ENCODE measurements at places on chromosomes 7 and 10.

DNA sequence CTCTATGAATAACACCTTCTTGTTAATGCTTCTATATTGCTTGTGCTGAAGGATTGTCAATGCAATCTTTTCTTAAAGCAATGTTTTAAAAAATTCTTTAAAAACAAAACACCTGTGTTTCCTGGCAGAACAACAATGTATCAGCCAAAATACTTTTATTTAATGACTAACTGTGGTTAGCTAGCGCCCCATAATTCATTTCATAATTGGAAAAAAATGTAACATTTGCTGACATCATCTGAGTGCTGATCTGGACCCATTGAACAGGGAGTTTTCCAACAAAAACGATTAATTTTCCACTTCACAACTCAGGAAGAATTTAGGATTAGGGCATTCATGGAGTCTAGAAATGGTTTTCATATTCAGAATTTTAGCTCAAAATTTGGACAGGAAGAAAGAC lies 137.6 kb upstream of the CDK6 start:
- no peak for DNase-seq

DNA sequence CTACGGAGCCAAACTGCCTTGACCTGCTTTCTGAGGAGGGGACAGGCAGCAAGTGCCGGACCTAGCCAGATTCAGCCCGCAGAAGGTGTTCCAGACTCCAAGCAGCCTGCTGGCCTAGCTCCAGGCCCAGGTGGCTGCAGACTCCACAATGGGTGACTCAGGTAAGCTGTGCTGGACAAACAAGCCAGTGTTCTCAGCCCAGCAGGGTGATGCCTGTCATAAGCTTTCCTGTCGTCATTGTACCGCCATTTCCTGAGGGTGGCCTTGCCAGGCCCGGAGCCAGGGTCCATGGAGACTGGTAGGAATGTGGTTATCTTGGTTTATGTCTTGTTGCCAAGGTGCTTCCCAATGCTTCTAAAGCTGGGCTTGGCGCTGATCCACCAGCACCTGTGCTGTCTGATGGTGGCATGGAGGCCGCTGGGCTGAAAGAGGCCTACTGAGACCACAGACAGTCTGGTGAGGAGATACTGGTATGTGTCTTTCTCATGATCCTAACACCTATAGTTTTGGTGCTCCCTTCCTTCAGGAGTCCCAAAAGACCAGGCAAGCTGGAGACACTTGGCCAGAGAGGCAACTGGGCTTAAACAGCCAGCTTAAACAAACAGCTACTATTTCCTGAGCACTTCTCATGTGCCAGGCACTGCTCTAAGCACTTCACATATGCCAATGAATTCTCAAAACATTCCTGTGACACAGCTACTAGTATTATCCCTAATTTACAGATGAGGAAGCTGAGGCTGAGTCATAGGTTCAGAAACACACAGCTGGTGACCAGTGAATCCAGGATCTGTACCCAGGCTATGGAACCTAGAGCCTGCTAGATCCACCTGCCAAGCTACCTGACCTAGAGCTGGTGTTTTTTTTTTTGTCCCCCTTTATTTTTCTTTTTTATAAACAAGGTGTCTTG lies 42.0 kb downstream of the ZC3HC1 start:
- no peak for DNase-seq

DNA sequence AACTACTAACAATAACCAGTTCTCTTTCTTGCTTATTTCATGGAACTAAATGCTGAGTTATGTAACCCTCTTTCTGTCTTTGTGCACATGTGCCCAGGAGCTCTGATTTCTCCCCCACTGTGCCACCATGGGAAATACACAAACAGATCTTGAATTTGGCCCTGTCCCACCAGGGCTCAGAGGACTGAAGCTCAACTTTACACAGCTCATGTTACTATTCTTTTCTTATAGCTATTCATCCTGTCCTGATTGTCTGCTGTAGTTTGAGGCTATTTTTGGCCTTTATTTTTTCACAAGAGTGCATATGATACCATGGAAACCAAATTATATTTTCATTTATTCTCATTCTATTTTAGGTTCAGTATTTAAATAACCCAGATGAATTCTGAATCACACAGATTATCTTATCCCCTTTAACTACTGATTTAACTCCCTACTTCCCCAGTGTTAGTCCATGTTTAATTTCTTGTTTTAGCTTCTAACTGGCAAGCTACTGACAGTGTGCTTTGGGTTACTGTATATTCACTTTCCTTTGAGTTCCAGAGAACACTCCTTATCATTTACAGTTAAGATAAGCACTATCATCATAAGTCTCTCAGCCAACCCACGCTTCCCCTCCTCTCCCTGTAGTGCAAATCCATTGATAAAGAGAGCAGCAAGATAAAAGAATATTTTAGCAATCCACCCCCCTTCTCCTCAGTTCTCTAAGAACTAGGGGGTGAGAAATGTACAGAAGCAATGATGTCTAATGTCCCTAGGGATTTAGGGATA lies 71.8 kb upstream of the GSDME start:
- no peak for DNase-seq

DNA sequence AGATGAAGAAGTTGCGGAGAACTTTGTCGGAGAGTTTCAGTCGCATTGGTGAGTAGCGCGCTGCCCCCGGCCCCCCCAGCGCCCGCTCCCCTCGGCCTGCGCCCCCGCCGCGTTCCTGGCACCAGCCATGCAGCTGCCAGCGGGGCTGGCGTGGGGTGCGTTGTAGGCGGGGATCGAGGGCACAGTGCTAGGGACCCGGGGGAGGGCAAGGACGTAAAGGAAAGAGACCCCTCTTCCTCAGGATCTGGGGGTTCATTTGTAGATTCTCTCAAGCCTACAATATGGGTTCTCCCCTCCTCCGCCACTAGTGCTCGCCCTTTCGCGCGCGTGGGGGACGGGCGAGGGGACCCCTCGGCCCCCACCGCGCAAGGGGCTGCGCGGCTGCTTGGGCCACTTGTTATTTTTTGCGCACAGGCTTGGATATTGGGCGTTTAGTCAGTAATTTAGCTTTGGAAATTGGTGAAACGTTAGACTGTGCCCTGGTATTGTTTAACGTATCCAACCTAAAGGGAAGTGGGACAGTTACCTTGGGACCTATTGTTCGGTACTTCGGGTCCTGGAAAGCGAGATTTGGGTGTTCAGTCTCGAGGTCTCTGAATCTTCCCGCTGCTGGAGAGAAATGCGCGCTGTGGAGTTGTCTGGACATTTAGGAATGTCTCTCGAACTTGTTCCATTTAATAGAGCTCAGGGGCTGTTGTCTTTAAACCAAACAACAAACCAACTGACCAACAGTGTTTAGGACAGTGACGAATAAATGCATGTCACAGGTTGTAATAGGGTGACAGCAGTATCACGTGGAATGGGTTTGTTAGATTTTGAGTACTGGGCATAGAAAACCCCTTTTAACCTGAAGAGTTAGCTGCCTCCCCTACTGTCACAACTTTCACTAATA lies 796 bp downstream of the CDK14 start:
- no peak for DNase-seq

GRCh38 chr10:29627201-29628132 lies 7.3 kb downstream of the SVIL start:
- DNase-seq = no peak

DNA sequence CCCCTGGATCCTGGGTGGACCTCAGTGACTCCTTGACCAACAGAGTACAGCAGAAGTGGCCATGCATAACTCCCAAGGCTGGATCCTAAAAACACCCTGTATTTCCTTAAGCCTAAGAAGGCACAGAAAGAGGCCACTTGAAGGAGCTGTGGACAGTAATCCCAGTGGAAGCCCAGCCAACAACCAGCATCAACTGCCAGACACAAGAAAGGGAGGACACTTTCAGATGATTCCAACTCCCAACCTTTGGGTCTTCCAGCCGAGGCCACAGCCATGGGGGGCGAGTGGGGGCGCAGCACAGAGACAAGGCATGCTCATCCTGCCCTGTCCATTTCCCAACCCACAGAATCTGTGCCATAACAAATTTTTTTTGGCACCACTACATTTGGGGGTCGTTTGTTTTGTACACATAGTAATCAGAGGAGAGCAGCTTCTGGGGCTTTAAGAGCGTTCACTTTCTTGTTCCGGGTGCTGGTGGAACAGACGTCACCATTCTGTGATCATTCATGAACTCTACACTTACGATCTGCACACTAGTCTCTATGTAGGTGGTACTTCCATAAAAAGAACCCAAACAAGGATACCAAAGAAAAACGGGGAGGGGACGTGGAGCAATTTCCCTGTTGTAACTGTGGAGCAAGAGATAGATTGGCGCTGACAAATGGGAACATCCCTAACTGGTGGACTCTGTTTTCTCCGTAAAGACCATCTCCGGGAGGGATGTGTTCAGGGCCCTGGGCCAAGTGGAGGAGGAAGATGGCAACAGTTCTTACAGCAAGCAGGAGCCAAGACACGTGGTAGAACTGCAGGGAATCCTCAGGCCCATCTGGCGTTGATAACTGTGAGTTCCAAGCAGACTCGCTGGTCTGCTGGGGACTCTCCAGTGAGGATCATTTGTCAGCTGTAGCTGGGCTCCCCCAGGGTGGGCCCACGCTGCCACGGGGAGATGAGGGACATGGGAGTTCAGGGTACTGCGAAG lies 6.0 kb upstream of the SLC29A3 start:
- no peak for DNase-seq

DNA sequence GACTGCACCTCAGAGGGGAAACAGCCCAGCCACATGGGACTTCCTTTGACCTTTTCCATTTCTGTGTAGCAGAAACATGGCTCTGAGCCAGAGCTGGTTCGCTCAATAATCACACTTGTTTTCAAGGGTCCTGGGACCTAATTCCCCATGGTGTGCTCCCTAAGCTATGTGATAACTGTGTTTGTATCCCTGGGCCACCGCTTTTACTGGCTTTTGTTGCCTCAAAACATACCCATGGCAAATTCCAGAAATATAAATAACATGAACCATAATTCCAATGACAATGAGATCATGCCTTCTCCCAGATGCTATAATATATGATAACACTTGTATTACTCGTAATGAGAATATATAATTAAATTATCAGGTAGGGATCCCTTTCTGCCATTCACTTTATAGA lies 196.4 kb downstream of the GFRA1 start:
- no peak for DNase-seq
